A673 (cell line): ENCODE measurements at places on chromosomes 5 and 9. TPM values are rescaled to one million over a fixed set of nuclear protein-coding genes. Genes with fewer than 3 reads are reported as not detected.

The AKNA gene
- total RNA-seq = 20.4 and 28.8 TPM in 2 replicates

The C1QTNF2 gene
- total RNA-seq = 0.24 and 0.39 TPM in 2 replicates

The SEC16A gene
- total RNA-seq = 72.9 and 73.7 TPM in 2 replicates

The TTC23L gene
- 0.41 and 0.55 TPM in 2 replicates for total RNA-seq

The CCDC69 gene
- 0.52 TPM in 1 of 2 replicates, not detected in the other for total RNA-seq

The CCNG1 gene
- total RNA-seq = 130 and 151 TPM in 2 replicates

The MAMDC2 gene
- not detected in 2 replicates for total RNA-seq

DNA sequence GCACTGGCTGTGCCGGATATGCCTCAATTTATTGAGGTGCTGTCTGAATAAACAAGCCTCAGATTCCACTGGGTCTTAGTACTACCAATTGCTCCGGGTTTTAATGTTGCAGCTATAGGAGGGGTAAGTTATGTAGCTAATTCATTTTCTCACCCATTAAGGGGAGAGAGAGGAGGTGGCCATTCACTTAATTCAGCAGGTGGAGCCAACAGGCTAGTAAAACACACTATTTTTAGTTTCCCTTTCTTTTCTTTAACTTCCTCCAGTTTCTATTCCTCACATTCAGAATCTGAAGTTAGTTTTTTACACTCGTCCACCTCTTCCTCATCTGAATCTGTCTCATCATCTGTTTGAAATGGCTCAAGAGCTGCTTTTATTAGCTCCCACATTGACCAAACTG is 105.6 kb upstream of the CDH10 start:
- DNase-seq = no peak

GRCh38 chr5:10649666-10650380 is 86.0 kb downstream of the ANKRD33B start:
- no peak for DNase-seq

GRCh38 chr5:151863566-151863965 is 61.1 kb downstream of the GLRA1 start:
- DNase-seq = no peak

- DNase-seq = no peak
Observed at GRCh38 chr9:78697618-78698017, 400.7 kb downstream of the PSAT1 start.

- DNase-seq = no peak
Observed at GRCh38 chr5:127299678-127300077, 9.1 kb downstream of the MEGF10 start.

DNA sequence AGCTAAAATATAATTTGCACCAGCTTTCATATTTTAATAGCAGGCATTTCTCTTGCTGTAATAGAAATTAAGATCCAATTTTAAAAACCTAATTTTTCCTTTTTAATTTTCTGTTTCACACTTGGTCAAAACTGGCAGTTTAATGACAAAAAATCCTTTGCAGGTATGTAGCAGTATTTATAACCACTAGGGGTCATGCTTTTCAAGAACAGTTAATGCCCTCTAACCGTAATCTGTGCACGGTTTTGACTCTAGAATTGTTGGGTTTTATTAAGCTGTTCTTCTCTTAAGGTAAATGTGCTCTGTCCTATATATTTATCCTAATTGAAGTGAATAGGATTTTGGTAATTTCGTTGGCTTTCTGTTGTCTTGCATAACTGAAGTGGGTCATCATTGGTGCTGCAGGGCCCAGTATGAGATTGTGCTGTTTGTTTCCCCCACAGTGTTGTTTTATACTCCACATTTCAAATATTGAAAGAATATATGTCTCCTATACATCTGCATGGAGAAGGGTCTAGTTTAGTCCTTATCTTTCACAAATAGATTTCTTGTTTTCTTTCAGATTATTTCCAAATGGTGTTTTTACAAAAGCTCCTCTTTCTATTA is 107.4 kb downstream of the SCAMP1 start:
- peak; percentile 60 for DNase-seq

GRCh38 chr9:122370869-122371755 is at the start of gene PTGS1:
Gene PTGS1, plus strand, starts transcription at chr9:122371024. Its CDS starts 61 bp downstream, at chr9:122371085.
- DNase-seq = no peak

- no peak for DNase-seq
Observed at GRCh38 chr5:39400713-39401578, 23.8 kb downstream of the DAB2 start.

DNA sequence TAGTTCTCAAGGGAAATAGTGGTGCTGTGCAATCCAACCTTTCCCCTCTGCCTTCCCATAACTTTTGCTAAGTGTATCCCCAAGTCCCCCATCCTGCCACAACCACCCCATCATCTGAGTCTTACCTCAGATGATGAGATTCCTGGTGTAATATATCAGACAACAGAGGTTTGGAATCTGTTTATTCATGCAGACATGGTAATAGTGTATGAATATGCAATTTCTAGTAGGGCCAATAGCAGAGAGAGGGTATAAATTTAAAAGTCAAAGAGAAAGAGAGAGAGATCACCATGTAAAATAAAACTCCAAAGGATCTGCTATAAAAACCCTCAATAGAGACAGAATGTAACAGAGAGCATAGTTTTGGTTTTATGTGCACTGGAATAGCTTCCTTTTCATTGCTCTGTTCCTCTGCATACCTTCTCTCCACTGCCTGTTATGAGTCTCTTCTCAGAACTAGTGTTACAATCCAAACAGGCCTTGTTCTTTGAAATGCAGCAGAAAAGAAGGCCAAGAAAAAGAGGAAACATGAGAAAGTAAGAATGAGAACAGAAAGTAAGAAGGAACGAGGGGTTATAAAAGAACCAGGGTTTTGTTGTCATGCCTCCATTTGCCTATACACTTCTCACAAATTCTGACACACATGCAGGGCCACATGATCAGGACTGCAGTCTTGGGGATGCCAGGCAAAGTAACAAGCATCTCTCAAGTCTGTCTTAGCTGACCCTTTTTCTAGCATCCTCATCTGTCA is 278.0 kb downstream of the CETN3 start:
- DNase-seq = no peak

GRCh38 chr9:87644659-87645058 is 81.3 kb upstream of the CTSL start:
- no peak for DNase-seq

DNA sequence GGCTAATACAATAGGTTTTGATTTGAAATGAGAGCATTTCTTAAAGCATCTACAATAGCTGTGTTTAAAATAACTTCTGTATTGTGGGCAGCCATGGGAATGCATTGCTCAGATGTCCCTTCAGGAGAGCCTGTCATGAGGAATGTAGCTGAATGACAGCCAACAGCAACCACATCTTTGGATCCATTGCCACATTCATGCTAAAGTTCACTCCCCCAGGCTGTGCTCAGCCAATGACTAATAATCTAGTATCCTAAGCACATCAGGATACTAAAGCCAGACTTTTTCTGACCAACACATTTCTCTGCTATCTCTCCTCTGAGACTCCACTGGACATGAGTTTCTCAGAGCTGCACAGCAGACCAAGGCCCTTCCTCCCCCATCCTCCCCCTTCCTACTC is 45.5 kb downstream of the HTR1A start:
- DNase-seq = no peak

- DNase-seq = no peak
Observed at GRCh38 chr9:6960777-6961176, 203.0 kb downstream of the KDM4C start.

- no peak for DNase-seq
Observed at GRCh38 chr5:74028406-74028805, 402.4 kb downstream of the ARHGEF28 start.

DNA sequence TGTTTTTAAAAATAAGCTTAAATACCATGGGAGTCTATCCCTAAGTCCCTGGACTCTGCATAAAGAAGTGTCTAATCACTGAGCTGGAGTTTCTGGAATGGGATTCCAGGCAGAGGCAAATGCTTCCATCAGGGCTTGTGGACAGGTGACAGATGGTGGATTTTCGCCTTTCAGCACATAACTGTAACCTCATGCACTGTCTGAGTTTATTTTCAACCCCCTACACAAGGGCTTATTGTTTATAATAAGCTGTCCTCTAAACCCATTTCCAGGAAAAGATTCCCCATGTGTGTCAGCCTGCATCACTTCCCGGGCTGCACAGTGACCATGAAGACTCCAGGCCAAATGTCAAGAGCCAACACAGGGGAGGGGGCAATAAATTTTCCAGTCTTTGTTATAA is 264.0 kb downstream of the PIK3R1 start:
- DNase-seq = no peak
